ENCODE measurements at places on chromosomes 1 and 21. TPM values are rescaled to one million over a fixed set of nuclear protein-coding genes. Genes with fewer than 3 reads are reported as not detected.

DNA sequence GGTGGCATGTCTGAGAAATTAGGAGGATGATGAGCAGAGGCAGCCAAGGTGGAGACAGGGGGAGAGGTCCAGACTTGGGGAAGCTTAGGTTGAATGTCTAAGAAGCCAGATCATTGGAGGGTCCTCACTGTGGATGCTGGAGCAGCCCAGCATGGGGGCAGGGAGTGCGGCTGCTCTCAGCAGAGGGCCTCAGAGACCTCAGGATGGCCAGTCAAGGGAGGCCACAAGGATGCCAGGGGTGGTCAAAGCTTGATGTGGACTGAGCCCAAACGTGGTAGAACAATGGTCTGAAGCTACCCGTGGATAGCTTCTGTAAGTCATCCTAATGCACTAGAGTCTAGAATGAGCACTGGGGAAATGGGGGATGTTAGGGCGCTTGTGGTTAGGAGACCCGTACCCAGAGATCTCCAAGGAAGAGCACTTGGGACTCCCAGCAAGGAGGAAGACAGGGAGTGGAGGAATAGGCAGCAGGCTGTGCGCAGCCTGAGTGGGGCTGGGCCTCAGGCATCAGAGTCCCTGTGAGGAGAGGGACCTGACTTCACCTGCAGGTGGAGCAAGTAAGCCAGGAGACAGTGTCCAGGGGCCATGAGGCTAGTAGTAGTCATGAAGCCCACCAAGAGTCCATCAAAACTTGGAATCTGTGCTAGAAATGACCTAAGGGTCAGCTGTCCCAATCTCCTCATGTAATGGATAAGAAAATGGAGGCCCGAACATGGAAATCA, 4.3 kb upstream of the S100A9 start:
- no peak overlapping the region for H3K4me3 ChIP-seq

DNA sequence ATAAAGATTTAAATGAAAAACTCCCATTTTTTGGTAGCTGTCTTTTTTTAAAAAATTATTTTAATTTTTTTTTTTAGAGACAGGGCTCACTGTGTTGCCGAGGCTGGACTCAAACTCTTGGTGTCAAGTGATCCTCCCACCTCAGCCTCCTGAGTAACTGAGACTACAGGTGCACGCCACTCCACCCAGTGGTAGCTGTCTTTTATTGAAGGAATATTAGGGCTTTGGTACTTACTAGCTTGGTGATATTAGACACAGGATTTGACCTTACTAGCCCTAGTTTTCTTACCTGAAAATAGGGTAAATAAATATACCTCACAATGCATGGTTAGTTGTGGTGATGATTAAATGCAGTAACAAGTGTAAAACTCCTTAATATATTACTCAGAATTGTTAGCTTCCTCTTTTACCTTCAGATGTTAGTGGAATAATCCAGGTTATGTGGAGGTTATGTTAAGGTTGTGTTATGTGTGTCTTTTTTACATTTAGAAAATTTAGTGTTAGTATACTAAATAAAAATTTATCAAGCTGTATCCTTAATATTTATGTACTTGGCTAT, 66.8 kb downstream of the PHACTR4 start:
- H3K36me3 ChIP-seq: peaks cover 8% of the 10 kb centered on the region
- no peak for DNase-seq
- H3K27ac ChIP-seq: no peak overlapping the region
- H3K27me3 ChIP-seq: no peaks in the 10 kb centered on the region
- no peak overlapping the region for H3K4me3 ChIP-seq

DNA sequence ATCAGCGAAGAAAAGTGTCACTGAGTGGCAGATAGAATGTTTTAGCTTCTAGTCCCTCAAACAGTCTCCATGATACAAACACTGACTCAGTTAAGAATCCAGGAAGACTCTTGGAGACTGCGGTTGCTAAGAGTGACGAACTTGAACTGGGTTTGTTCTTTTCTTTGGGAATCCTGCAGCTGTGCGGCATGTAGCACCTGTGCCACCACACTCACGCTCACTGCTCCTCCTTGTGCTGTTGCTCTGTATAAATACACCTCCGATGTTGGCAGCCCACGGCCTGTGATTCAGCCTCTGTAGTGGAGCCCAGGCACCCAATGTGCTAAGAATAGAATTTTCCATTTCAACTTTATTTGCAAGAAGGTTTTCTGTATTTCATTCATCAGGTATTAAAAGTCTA, 5.5 kb upstream of the PPIE start:
- no peaks in the 10 kb centered on the region for H3K4me1 ChIP-seq
- H3K27ac ChIP-seq: no peak overlapping the region
- no peak overlapping the region for H3K4me3 ChIP-seq
- H3K27me3 ChIP-seq: peaks cover 27% of the 10 kb centered on the region
- no peak for DNase-seq

DNA sequence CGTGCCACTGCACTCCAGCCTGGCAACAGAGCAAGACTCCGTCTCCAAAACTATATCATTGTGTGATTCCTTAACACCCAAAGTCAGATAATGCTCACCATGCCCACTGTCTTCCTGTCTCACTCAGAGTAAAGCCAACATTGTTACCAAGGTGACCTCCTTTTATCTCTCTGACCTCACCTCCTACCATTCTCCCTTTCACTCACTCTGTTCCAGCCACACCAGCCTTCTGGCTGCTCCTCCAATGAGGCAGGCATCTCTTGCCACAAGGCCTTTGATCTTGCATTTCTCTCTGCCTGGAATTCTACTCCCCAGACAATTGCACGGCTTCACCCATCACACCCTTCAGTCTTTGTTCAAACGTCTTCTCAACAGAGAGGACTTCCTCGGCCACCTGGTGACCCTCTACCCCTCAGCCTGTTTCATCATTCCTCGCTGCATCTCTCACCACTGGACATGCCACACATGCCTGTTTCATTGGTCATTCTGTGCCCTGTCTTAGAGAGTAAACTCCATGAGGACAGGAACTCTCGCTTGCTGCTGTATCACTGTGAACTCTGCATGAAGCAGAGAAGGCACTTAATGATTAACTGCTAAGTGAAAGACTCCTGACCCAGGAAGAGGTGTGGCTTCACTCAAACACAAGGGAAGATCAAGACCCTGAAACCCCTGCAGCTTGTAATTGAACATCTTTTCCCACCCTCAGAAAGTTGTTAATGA, 67.1 kb upstream of the CAPZB start:
- H3K27ac ChIP-seq: no peak overlapping the region
- no peak for DNase-seq
- no peak overlapping the region for H3K4me3 ChIP-seq
- no peaks in the 10 kb centered on the region for H3K4me1 ChIP-seq

GRCh38 chr1:156106624-156107488, 7.7 kb upstream of the LMNA start:
- no peaks in the 10 kb centered on the region for H3K36me3 ChIP-seq
- peak; percentile 83 for DNase-seq
- H3K4me3 ChIP-seq: peak overlapping the region; percentile 53
- peak overlapping the region; percentile 21 for H3K27ac ChIP-seq

DNA sequence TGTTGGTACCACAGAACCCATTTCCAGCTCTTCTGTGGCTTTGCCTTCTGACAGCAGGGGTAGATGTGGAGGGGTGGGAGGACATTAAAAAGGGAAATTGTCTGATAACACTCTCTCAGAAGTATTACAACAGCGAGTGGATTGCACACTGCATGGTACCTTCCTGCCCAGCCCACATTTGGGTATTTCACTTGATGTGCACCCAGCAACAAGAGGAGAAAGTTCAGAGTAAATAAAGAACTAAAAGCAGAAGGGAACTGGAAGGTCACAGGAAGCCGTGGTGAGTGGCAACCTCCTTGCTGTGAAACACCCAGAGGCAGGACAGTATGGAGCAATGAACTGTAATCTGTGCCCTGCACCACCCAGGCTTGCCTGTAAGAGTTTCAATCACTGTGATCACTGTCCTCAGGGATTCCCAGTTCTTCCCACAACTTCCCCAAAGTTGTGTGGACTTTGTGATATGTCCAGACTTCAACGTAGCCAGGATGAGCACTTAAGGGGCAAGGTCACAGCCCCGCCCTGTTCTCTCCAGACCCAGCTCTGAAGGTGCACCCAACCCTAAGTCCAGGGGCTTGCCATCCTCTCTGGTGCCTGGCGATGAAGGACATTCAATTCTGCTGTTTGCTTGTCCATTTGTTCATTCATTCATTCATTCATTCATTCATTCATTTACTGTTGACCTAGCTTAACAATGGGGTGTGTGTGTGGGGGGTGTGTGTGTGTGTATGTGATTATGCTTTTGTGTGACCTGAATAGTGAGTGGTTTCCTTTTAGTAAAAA, 18.7 kb upstream of the F5 start:
- no peaks in the 10 kb centered on the region for H3K4me1 ChIP-seq
- no peaks in the 10 kb centered on the region for H3K27me3 ChIP-seq
- H3K4me3 ChIP-seq: no peak overlapping the region
- H3K36me3 ChIP-seq: no peaks in the 10 kb centered on the region
- H3K27ac ChIP-seq: no peak overlapping the region

LYPD8 gene
- not detected for total RNA-seq

GRCh38 chr21:15669247-15669646, 60.5 kb upstream of the USP25 start:
- DNase-seq: no peak
- H3K36me3 ChIP-seq: no peaks in the 10 kb centered on the region
- H3K27ac ChIP-seq: no peak overlapping the region
- H3K27me3 ChIP-seq: no peaks in the 10 kb centered on the region
- H3K4me1 ChIP-seq: no peaks in the 10 kb centered on the region

- H3K4me3 ChIP-seq: peak within 1 kb of the TSS; percentile 95
- H3K27ac ChIP-seq: peak within 1 kb of the TSS; percentile 18
- peak; percentile 70 for DNase-seq
- no peaks in the 10 kb centered on the region for H3K27me3 ChIP-seq
Measured at GRCh38 chr1:151993734-151994496, at the start of gene S100A10. Gene S100A10 (minus strand): TSS chr1:151993859. CDS start chr1:151986230, 7,629 bp downstream.

DNA sequence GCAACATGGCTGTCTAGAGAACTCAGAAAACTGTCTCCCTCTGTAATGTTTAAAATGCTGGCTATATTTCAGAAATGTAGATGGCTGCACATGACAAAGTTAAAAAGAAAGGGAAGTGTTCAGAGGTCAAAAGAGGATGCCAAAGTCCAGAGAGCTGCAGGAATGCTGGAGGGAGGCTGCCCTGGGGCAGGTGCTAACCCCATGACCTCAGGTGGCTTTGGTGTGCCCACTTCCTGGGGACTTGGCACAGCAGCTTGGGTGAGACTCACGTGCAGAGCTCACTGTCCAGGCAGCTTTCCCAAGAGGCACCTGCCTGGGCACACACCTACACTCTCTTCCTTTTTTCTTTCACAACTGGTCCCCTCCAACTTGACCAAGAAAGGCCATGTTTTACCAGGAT, 256.4 kb downstream of the KCNJ6 start:
- H3K27ac ChIP-seq: no peak overlapping the region
- H3K4me3 ChIP-seq: no peak overlapping the region
- no peaks in the 10 kb centered on the region for H3K4me1 ChIP-seq
- no peak for DNase-seq

- peaks cover 28% of the 10 kb centered on the region for H3K4me1 ChIP-seq
- no peak overlapping the region for H3K27ac ChIP-seq
- H3K4me3 ChIP-seq: no peak overlapping the region
- no peaks in the 10 kb centered on the region for H3K36me3 ChIP-seq
- H3K27me3 ChIP-seq: no peaks in the 10 kb centered on the region
Measured at GRCh38 chr1:225949041-225949440, 8.0 kb upstream of the LEFTY2 start.

GRCh38 chr1:44481701-44482100, 76.6 kb downstream of the RNF220 start:
- no peaks in the 10 kb centered on the region for H3K27me3 ChIP-seq
- H3K4me3 ChIP-seq: no peak overlapping the region
- no peaks in the 10 kb centered on the region for H3K36me3 ChIP-seq
- peaks cover 10% of the 10 kb centered on the region for H3K4me1 ChIP-seq
- no peak for DNase-seq

- no peak overlapping the region for H3K27ac ChIP-seq
- H3K36me3 ChIP-seq: no peaks in the 10 kb centered on the region
- no peaks in the 10 kb centered on the region for H3K4me1 ChIP-seq
- H3K27me3 ChIP-seq: no peaks in the 10 kb centered on the region
Measured at GRCh38 chr1:12094180-12094579, 31.1 kb downstream of the TNFRSF8 start.

DNA sequence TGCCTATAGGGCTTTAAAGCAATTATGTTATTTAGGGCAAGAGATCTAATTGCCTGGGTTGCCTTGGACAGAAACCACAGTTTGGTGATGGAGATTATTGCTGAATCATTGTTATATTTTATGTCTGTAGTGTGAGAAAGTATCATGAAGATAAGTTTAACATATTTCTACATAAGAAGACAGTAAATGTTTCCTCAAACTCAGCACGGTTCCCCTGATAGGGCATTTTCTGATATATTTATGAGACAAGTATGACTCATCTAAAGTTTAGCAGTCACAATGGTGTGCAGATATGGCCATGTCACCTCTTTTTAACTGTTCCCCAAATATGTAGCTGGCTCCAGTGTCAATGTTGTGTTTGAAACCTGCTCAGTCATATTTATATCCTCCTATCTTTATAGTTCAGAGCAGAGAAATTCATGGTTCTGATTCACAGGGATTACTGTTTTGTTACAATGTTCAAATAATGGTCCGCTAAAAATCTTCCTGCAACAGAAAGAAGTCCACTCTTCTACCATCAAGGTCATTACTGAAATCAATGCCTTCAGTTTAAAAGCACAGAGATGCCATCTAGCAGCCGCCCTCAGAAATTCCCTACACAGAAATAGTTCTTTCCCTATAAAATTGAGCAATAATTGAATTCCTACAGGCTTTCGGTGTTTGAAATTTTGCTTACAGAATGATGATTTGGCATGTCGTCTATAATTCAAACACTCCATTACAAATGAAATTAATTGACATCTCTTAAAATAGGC, 3.7 kb downstream of the OLFM3 start:
- H3K4me1 ChIP-seq: no peaks in the 10 kb centered on the region
- H3K36me3 ChIP-seq: no peaks in the 10 kb centered on the region
- H3K27ac ChIP-seq: no peak overlapping the region
- H3K27me3 ChIP-seq: no peaks in the 10 kb centered on the region
- DNase-seq: no peak
- no peak overlapping the region for H3K4me3 ChIP-seq

KCNJ9 gene
- total RNA-seq: 0.09 TPM

DNA sequence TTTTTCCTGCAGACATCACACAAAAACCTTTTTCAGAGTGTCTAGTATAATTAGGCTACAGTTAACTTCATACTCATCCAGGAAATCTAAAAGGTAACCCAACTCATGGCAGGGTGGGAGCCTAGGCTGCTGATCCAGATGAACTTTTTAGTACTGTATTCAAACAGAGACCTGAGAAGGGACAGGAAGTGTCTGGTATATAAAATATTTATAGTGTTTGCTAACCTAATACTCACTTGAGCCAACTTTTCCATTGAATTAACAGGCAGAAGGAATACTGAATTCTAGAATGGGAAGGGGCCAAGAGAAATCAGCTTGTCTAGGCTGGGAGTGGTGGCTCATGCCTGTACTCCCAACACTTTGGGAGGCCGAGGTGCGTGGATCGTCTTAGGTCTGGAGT, 22.2 kb upstream of the NKAIN1 start:
- H3K27ac ChIP-seq: no peak overlapping the region
- DNase-seq: no peak
- no peaks in the 10 kb centered on the region for H3K4me1 ChIP-seq

DNA sequence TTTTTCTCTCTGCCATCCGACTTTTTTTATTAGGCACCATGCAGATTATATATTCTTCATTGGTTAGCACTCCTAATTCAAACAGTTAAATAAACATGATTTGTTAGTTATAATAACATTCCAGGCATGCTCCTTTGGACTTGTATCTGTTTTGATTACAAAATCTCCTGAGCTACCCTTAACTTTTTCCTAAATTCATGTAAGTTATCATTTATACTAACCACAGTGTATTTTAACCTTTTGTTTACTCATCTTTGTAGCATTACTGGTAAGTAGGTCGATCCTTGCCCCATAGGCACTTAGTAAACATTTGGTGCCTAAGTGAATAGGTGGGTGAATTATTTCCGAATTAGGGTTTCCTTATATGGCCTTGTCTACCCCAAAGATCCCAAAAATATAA, 43.8 kb downstream of the MIER1 start:
- no peaks in the 10 kb centered on the region for H3K4me1 ChIP-seq
- H3K4me3 ChIP-seq: no peak overlapping the region
- no peak for DNase-seq
- H3K27ac ChIP-seq: no peak overlapping the region

OR2T11 gene
- total RNA-seq: not detected

Data from H9 (cell line).